ENCODE measurements at places on chromosomes 5 and 9.

GRCh38 chr5:13529300-13529699 lies 415.2 kb downstream of the DNAH5 start:
- no peak for DNase-seq

DNA sequence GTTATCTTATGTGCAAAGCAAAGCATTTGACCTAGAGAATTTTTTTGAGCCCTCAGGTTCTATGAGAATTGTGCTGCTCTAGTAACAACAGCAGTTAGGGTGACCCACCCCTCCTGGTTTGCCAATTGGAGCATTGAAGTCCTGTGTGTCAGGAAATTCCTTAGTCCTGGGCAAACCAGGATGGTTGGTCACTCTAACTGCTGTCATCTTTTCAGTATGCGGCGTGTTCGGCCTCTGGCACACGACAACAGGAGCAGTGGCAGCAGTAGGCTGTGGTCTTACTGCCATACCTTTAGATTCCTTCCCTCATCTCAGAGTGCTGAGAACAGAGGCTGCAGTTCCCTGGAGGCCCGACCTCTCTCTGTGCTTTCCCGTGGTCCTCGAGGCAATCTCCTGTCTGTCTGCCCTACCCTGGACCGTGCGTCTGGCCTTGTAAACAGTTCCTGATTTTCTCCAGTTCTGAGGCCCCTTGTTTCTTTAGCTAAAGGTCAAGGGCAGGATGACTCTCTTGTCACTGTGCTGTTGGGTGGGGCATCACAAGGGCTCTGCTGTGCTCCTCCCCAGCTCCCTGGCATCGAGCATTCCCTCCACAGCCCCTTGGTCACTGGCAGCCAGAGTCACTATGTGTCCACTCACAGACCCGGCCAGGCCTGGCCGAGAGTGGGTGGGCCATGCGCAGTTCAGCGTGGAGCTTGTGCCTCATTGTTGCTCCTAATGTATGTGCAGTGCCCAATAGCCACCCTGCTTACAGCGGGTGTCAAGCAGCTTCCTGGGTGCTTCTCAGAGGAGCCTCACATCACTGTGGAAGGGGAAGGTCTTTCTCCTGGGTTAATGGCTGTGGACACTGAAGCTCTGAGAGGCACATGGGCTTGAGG lies 18.5 kb upstream of the COL15A1 start:
- no peak for DNase-seq

- peak; percentile 97 for DNase-seq
These were observed 11.0 kb upstream of the RNU6ATAC start for GRCh38 chr9:134175291-134175807.

DNA sequence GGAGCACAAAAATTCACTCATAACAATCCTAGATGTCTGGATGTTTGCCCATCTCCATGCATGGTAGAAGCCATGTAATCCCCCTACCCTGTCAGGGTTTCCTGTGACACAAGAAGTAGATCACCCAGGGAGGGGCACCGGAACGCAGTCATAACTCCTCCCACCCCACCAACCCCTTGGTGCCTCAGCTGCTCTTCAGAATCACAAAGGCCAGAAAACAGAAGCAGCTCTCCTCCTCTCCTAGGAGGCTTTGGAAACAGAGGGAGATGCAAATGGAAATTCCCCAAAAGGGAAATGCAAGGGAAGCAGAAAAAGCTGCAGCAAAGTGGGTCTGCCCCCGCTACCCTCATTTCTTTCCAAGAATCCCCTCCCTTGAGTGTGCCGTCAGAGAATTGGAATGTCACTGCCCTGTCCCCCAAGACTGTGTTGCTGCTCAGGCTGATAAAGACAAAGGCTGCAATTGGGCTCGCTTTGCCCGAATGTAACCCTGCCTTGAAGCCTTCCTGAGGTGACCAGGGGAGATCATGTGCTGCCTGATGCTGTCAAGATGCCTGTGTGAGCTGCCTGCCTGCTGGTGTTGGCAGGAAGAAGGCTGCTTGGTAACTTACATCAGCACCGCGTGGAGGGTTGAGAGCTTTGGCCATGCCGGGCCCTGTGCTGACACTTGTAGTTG lies 65.5 kb upstream of the ABCA1 start:
- peak; percentile 65 for DNase-seq

DNA sequence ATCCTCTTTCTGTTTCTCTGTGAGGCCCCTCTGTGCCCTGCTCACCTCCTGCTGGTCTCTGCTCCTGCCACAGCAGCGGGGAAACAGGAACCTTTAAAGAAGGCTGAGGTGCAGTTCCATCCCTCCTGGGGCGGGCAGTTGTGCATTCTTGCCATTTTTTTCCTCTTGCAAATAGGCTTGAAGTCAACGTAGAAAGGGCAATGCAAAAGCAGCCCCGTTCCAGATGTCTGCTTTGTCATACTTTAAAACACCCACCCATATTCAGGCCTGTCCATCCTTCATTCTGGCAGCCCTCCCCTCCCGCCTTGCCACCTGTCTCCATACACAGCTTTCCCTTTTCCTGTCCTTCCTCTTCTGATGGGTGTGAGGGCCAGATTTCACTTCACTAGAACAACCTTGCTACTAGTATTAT lies 65.4 kb upstream of the KLF9 start:
- DNase-seq, result peak; percentile 33

Data from iPS-NIHi11 (cell line).